Activated CD4-positive, alpha-beta T cell treated with anti-CD3 and anti-CD28 coated beads for 48 hours (primary cell): ENCODE measurements at places on chromosomes 5 and 9.

- no peak for DNase-seq
These were observed 4.6 kb downstream of the MRPL41 start for GRCh38 chr9:137556069-137556838.

GRCh38 chr5:154038707-154039457 is at the start of the genes FAM114A2 and MFAP3:
TSS of gene FAM114A2 (minus strand) at chr5:154038910. CDS start at chr5:154034953, 3,957 bp downstream.
TSS of gene MFAP3 (plus strand) at chr5:154038967. CDS start at chr5:154049723, 10,756 bp downstream.
- DNase-seq, result peak; percentile 93

GRCh38 chr9:37998881-37999587 is 70.0 kb downstream of the SHB start:
- DNase-seq, result no peak

DNA sequence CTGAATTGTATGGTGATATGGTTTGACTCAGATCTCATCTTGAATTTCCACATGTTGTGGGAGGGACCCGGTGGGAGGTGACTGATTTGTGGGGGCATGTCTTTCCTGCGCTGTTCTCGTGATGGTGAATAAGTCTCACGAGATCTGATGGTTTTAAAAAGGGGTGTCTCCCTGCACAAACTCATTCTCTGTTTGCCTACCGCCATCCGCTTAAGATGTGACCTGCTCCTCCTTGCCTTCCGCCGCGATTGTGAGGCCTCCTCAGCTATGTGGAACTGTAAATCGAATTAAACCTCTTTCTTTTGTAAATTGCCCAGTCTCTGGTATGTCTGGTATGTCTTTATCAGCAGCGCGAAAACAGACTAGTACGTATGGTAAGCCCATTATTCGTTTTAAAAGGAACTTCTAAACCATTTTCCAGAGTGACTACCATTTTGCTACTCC is 48.7 kb downstream of the SLC36A1 start:
- no peak for DNase-seq

- no peak for DNase-seq
These were observed 85.8 kb upstream of the LARP1 start for GRCh38 chr5:154669402-154669801.

DNA sequence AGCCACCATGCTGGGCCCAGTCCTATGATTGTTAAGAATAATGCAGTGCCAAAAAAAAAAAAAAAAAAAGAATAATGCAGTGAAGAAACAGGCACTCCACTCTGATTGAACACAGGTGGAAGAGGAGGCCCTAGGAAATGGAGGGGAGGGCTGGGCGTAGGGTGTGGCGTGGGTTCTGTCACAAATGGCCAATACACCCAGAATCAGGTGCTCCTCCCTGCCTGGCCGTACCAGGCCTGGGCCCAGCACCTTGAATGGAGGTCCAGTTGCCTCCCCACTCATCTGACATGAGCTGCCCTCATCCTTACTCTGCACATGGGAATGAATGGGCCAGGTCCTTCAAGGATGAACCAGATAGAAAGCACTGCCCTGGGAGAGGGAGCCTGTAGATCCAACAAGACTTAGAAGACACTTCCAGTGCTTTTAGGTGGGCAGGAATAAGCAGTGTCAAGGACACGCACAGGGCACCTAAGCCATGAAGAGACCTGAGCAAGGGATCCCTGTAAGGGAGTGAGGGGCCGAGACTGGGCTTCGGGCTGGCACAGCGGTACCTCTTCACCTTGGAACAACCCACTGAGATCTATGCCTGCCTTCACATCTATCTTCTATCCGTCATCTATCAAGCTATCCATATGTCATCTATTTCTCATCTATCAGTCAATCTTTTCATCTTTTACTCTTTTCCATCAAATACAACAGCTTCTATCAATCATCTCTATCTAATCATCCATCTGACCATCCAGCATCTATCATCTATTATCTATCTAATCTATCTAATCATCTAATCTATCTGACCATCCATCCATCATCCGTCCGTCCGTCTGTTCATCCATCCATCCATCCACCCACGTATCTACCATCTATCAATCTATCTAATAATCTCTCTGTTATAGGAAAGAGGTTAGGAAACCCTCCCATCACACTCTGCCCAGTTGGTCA is 15.9 kb downstream of the NINJ1 start:
- DNase-seq, result no peak

DNA sequence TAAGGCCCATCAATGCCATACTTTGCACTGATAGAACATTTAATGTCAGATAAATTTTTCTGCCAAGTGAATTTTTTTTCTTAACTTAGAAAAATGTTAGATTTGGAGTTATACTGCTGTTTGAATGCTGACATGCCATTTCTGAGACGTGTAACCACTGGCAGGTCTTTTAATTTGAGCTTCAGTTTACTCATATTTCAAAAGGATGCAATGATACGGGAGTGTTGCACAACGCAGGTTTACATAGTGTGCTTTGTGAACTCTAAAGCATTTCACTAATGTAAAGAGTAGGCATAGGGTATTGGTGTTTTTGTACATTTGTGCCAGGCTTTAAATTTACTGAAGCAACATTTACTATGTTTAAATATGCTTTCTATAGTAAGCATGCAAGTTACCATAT is 4.2 kb downstream of the ZBTB43 start:
- DNase-seq, result no peak

GRCh38 chr9:127035423-127035822 is 87.0 kb downstream of the ANGPTL2 start:
- DNase-seq, result no peak

- no peak for DNase-seq
These were observed 2.6 kb downstream of the PDLIM4 start for GRCh38 chr5:132260051-132260450.

GRCh38 chr5:177335701-177336065 is 15.8 kb downstream of the LMAN2 start:
- DNase-seq, result no peak

DNA sequence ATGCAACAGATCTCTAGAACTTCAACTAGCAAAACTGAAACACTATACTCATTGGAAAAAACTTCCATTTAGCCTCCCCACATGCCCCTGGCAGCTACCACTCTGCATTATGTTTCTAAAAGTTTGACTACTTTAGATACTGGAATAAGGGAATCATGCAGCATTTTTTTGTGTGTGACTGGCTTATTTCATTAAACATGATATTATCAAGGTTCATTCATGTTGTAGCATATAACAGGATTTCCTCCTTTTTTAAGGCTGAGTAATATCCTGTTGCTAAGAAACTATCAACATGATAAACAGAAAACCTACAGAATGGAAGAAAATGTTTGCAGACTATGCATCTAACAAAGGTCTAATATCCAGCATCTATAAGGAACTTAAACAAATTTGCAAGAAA is 597.9 kb downstream of the DMRTA1 start:
- DNase-seq, result no peak

- DNase-seq, result no peak
These were observed 5.4 kb upstream of the HMHB1 start for GRCh38 chr5:143806579-143806978.

DNA sequence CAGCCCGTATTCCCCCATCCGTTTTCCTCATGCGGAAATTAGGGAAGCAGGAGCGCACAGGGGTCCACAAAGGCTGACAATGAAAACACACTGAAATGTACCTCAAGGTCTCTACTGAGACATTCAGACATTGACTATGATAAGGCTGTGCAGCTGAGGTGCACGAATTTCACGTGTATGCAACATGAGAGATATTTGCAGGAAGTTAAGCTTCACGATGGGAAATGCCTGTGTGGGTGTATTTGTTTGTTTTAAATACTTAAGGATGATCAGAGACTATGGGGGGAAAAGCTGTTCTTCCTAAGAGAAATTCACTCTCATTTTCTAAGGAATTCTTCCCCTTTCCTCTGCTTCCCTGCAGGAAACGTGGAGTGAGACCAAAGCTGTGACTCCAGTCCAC is 2.6 kb upstream of the SPATA31E1 start:
- DNase-seq, result no peak

DNA sequence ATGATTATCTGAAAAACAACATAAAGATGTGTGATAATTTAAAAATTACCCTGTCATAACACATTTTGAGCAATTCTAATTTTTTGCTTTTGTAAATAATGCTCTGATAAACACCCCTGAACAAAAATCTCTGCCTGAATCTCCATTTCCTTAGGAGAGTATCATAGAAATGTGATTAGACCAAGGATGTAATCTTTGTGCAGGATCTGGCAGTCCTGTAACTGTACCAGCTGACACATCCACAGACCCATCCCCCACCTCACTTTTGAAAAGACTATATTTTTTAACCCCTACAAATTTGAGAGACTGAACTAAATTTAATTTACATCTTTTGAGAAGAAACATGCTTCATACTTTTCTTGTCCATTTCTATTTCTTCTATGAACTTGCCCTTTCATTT is 101.7 kb downstream of the GNAQ start:
- no peak for DNase-seq

- DNase-seq, result no peak
These were observed 156.3 kb downstream of the HMHB1 start for GRCh38 chr5:143968071-143968878.

DNA sequence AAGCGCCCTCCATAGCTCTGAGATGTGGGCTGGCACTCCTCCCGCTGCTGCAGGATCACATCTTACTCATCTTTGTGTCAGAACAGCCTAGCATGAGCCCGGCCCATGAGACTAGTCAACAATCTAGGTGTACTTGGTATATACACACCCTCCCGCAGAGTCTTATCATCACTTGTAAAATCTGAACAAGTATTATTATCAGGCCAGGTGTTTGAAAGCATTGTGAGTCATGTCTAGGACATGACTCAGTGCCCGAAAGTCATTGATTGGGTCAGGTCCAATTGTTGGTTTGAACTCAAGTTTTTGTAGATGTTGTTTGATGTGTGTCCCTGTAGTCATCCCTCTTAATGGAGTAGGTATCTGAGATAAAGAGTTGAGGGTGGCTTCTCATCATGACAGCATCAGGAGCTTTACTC is 108.7 kb downstream of the CFAP90 start:
- no peak for DNase-seq

- peak; percentile 34 for DNase-seq
These were observed 1.6 kb downstream of the FBXW11 start for GRCh38 chr5:172004824-172005237.

DNA sequence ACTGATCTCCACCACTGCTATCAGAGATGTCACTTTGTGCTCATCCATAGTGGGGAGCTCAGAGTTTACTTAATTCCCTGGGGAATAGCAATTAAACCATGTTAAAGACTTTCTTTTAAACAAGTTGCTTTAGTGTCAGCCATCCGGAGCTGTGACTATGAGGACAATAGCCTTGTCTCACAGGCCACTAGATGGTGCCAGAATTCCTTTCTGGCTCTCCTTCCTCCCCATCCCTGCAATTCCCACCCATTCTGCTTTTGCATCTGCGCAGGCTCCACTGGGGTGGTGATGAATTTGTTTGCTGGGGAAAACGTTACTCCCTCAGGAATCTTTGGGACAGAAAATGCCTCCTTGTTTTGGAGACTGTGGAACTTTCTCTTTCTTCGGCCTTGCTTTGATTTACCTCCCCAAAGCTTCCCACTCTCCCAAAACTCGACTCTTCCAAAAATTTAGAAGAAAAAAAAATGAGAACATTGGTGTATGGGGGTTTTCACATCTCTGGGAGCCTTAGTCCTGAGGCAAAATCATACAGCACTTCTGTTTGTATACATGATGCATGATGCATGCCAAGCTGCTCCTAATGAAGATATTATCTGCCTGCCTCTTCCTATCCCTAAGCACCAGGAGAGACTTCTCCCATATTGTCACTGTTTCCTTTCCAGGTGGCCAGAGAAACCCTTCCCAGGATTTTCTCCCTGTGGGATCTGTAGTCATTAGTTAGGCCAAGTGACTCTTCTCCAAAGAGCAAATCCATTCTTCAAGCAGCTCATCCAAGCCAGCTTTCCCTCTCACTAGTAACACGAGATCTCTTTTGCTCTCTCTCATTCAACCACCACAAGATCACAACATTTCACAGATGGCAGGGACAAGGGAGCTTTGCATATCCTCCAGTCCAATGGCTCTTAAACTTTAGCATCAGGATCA is 466.1 kb downstream of the TLR4 start:
- DNase-seq, result no peak

GRCh38 chr5:170355601-170356098 is 33.5 kb downstream of the KCNMB1 start:
- no peak for DNase-seq

- peak; percentile 60 for DNase-seq
These were observed 7.1 kb upstream of the ENTREP1 start for GRCh38 chr9:69317894-69318293.

- no peak for DNase-seq
These were observed 114.1 kb downstream of the PCSK5 start for GRCh38 chr9:76004526-76004925.

GRCh38 chr5:1380011-1380817 is 35.3 kb upstream of the CLPTM1L start:
- peak; percentile 53 for DNase-seq

DNA sequence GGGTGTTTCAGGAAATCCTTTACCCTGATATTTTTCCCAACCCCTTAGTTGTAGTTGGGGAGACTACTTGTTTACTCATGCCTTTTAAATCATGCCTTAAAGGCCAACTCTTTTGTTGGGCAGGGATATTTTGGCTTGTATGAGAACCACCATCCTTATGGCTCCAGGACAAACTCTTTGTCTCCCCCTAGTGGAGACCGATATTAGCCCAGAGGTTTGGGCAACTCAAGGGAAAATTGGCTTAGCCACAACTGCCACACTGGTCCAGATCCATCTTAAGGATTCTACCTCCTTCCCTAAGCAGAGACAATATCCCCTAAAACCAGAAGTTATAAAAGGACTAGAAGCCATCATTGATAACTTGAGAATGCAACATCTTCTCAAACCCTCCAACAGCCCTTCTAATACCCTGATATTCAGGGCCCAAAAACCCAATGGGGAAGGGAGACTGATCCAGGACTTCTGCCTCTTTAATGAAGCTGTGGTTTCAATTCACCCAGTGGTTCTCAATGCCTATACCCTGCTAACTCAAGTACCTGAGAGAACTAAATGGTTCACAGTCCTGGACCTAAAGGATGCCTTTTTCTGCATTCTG is 100.9 kb upstream of the HCN1 start:
- DNase-seq, result no peak

DNA sequence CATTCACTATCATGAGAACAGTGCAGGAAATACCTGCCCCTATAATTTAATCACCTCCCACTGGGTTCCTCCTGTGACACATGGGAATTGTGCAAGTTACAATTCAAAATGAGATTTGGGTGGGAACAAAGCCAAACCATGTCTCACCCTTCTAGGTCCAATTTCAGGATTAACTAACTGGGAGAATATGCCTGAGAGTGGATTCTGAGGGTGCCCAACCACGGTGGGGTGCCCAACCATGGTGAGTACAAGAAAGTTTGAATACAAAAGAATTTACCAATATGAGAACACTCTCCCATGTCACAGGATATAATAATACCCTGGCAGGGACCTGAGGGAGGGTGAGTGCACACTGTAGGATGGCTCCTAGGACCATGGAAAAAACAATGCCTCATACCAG is 17.2 kb upstream of the GDA start:
- no peak for DNase-seq

DNA sequence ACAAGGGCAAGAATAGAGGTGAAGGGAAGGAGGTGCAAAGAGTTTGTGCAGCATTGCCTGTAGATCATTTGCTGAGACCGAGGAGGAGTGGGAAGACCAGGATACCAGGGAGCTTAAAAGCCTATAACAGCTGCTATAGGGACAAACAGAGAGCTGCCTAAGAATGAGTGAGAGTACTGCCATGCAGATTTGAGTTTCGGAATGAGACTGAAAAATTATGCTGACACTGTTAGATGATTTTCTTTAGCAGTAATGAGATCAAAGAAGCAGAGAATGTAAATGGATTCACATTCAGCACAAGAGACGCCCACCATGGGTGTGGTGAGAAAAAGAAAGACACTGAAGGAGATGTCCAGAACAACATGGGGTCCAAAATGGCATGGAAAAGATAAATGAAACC is 69.7 kb downstream of the EPB41L4A start:
- DNase-seq, result no peak
